ENCODE measurements at places on chromosomes 3 and 15.
A peak's percentile ranks its signal among the peaks of the same experiment; 100 is the strongest.

- no peak for DNase-seq
These were observed 532.5 kb upstream of the KCNMB2 start for GRCh38 chr3:178003756-178004155.

GRCh38 chr3:107877936-107878335 is 212.9 kb downstream of the CD47 start:
- no peak for DNase-seq

DNA sequence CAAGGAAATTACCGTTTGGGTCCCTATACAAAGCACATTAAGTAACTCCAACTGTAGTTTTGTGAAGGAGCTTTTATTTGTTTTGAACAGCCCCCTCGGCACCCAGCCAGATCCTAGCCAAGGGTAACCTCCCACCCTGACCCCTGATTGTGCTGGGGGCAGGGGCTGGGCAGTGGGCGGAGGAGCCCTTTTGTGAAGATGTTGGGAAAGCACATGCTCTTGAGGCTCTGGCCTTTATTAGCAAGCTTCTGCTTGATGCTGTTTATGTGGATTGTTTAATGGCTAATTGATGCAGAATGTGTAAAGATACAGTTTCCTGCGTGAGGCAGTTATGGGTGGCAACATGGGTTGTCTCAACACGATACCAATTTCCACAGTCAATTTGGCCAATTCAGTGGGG is 136.5 kb downstream of the MAP2K5 start:
- no peak for DNase-seq

- DNase-seq, result no peak
These were observed 90.8 kb upstream of the PFN2 start for GRCh38 chr3:150061288-150062024.

GRCh38 chr15:88649286-88649733 is 10.5 kb downstream of the ISG20 start:
- DNase-seq, result peak; percentile 57
